Immature natural killer cell (primary cell): ENCODE measurements at places on chromosomes 13 and 19.

GRCh38 chr19:32061315-32061714 lies 284.1 kb upstream of the ZNF507 start:
- no peak for DNase-seq

GRCh38 chr19:41930322-41930722 lies 2.1 kb upstream of the ERFL start:
- DNase-seq = no peak

GRCh38 chr13:44802491-44802890 lies 186.8 kb downstream of the NUFIP1 start:
- no peak for DNase-seq

DNA sequence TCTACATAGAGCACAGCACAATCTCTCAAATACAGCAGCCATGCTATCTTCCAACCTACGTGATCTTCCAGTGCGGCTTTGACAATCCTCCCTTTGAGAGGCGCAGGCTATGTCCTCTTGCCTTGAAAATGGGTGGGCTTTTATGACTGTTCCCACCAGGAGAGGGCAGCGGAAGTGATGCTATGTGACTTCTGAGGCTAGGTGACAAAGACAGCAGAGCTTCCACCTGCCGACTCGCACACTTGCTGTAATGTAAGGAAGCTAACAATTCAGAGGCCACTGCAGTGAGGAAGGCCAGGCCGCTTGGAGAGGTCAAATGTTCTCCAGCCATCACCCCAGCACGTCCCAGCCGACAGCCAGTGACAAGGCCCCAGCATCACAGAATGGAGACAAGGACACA lies 65.8 kb downstream of the MRPL57 start:
- DNase-seq = no peak

GRCh38 chr13:67023130-67023876 lies 206.8 kb downstream of the PCDH9 start:
- DNase-seq = no peak

DNA sequence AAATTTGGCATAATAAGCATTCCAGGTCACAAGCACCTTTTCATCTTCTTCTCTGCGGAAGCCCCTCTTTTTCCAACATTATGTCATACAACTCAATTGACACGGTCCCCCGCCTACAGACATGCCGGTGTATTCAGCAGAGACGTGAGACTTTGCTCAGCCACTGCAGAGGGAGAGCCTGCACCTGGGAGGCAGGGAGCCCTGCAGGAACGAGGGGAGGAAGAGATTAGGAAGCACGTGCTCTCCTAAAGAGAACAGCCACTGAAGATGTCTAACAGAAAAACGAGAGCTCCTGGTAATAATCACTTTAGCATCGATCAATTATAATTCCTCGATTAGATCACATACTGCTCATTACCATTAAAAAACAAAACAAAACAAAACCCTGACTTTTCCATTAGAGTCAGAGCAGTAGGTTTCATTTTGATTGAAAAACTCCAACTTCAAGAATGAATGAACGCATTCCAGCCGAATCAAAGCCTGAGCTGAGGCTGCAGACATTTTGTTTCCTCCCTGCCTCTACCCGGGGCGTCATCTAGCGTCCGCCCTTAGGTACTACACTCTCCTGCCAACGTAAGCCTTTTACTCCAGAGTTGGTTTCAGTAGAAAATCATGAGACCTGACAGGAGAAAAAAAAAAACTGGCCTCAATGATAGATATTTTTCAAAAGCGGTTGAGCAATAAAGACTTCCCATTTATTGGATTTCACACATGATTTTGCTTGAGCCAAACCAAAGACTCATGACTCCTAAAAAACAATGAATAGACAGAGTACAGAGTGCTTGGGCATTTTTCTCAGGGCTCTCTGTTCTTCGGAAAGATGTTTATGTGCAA lies 194.5 kb downstream of the KATNAL1 start:
- peak; percentile 60 for DNase-seq

GRCh38 chr19:33446330-33447293 lies 73.1 kb downstream of the CEBPG start:
- DNase-seq = no peak

- no peak for DNase-seq
Observed at GRCh38 chr13:50403311-50403710, 388.1 kb downstream of the KCNRG start.

DNA sequence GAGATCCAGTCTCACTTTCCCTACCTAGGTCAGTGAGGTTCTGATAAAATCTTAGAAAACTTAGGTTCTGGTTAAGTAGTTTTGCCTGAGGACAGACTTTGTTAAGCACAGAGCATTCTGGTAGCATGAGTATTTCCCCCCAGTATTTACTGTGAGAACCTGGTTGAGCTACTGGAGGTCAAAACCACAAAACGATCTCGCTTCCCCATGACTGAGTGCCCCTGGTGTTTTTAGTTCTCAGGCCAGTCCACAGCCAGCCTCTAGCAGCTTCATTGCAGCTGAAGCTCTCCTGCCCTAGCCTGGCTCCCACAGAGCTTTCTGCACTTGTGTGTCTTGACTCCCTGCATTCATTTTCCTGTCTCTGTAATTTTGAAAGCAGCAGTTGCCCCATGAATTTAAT lies 1138.2 kb downstream of the UQCRFS1 start:
- no peak for DNase-seq

- no peak for DNase-seq
Observed at GRCh38 chr19:1488282-1488601, 1.9 kb downstream of the PCSK4 start.

DNA sequence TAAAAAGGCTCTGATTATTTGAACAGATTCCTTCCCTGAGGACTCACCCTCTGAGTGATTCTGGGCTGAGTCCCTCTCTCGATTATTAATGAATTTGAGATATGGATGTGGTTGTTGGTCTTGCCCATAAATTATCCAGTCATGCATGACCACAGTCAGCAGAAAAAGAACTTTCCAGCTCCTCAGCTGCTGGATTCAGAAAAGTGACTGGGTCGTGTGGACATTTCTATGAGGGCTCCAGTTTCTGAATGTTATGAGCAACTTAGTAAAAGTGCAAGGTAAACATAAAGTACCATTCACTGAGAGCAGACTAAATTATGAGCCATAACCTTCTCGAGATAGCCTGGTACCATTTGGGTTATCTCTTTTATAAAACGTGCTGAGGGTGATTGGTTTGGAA lies 100.1 kb upstream of the CLDN10 start:
- DNase-seq = no peak

- no peak for DNase-seq
Observed at GRCh38 chr13:77190349-77190958, 136.4 kb downstream of the MYCBP2 start.

- no peak for DNase-seq
Observed at GRCh38 chr13:110450941-110451730, 110.4 kb downstream of the RAB20 start.

DNA sequence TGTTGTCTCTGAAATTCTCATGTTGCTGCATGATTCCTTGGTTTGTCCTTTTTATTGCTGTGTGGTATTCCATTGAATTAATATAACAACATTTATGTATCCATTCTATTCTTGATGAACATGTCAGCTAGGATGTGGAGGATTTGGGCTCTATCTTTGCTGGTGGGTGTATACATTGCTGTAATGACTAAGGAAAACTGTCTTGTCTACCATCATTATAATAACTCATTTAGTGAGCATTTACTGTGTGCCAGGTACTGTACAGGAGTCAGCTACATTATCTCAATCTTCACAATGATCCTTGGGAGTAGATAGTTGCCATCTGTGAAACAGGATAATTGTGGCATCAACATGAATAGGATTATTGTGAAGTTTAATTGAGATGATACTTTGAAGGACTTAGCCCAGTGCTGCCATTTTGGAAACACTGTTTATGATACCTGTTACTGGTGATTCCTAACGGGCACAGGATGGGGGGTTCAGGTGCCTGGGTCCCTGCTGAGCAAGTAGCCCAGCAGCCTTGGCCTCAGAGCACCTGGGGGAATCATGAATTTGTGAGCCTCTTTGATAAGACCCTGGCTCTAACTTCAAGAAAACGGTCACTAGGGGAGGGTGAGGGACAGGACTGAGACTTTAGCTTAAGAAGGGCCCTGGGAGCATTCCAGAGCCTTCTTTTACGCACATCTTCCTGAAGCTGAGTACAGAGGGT lies 1.8 kb upstream of the CCNE1 start:
- DNase-seq = no peak

DNA sequence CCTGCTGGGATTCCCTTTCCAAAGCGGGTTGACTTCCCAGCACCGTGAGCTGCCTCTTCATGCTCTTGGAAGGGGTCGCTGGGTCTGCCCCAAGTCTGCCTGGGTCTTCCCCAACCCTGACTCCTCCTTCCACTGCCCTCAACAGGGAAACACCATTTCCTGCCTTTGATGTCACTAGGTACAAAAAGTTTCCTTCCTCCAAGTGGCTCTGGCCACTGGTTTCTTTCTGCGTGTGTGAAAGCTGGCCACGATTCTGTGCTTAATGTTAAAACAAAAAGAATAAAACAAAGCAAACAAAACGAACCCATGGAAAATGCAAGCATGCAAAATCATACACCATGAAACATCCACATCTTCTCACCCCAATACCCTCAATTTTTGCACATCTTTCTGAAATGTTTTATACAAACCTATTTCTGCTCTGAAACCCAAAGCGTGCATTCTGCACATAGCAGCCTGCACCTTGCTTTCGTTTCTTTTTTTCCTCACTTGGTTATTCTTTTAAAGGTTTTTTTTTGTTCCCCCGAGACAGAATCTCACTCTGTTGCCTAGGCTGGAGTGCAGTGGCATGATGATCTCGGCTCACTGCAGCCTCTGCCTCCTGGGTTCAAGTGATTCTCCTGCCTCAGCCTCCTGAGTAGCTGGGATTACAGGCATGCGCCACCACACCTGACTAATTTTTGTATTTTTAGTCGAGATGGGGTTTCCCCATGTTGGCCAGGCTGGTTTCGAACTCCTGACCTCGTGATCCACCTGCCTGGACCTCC lies 12.5 kb upstream of the TNFSF9 start:
- peak; percentile 46 for DNase-seq

- no peak for DNase-seq
Observed at GRCh38 chr13:23567906-23568460, 2.2 kb upstream of the TNFRSF19 start.

DNA sequence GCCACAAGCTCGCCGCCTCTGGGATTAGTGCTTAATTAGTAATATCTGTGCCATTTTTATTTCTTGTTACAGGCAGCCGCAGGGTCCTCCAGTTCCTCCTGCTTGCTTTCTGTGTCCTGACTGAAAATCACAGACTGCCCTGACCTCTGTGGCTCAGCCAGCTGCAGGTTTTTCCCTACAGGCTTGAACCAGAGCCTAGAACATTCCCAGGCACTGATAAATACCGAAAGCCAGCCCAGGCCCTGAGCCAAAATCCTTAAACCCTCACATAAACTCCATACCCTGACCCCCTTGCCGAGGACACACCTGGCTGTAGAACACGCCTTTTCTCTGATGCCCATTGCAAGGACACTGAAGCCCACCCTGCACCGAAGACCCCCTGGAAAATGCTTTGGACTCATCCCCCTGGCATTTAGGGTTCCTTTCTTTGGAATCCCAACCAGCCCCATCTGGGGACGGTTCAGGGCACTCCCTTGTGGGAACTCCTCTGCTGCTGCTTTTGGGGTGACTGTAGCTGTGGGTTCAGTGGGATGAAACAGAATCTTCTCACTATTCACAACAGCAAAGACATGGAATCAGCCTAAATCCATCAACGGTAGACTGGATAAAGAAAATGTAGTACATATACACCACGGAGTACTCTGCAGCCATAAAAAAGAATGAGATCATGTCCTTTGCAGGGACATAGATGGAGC lies 15.5 kb downstream of the DPP9 start:
- DNase-seq = no peak

DNA sequence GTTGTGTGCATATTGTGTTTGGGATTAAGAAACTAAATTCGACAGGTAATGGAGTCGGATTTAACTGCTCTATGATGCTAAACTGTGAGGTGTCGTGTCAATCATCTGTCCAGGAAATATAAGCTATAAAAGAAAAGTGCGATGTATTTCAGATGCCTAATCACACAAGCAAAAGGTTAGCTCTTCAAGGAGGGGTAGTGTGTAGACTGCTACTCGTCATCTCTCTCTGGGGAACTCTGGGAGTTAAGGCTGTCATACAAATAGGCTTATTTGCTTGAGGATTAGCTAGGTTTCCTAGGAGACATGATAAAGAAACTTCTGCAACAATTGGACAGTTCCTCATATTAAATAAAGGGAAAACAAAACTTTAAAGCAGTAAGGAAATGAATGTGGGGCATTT lies 462.1 kb downstream of the OLFM4 start:
- no peak for DNase-seq

DNA sequence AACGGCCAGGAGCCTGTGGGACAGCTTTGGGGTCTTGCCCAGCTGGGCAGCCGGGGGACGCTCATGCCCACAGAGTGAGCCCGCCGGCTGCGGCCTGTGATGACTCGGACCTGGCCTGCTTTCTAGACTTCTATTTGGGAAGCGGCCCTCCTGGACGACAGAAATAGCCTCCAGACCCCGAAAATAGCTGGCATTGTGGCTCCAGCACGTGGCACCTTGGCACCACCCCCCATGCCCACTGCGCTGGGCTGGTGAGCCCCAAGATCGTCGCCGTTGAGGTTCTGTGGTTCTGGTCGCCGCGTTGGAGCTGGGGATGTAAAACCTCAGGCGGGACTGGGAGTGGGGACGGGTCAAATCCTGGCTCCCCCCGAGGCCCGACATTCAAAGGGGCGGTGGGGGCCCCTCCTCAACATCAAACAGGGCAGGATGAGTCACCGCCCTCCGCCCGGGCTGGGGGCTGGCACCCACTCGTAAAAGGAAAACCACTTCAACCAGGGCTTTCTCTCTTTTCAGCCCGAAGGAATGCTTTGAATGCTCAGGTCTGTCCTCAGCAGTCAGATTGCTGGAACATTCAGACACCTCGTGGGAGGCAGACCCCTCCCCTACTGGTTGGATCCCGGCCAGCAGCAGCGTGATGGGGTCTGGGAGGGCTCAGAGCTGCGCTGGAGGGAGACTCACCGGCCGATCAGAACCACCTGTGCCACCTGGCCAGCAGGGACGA lies 42.1 kb downstream of the GADD45B start:
- no peak for DNase-seq

- no peak for DNase-seq
Observed at GRCh38 chr19:40231544-40232424, 5.3 kb upstream of the CCNP start.

- no peak for DNase-seq
Observed at GRCh38 chr19:7619671-7620441, 9.5 kb downstream of the XAB2 start.

GRCh38 chr13:79141082-79141481 lies 265.0 kb downstream of the RBM26 start:
- no peak for DNase-seq

- no peak for DNase-seq
Observed at GRCh38 chr19:2491130-2491801, 15.3 kb downstream of the GADD45B start.

GRCh38 chr13:113562085-113562749 lies 22.3 kb upstream of the TFDP1 start:
- no peak for DNase-seq
